Activated B cell treated with CpG ODN at 0.5 μM for 24 hours (primary cell): ENCODE measurements at places on chromosomes 2 and 18. TPM values are rescaled to one million over a fixed set of nuclear protein-coding genes. Genes with fewer than 3 reads are reported as not detected.

- no peak for DNase-seq
Measured at GRCh38 chr18:3848316-3848715, 398.3 kb downstream of the TGIF1 start.

GRCh38 chr2:20113986-20114938, 62.8 kb upstream of the LAPTM4A start:
- DNase-seq = no peak

DNA sequence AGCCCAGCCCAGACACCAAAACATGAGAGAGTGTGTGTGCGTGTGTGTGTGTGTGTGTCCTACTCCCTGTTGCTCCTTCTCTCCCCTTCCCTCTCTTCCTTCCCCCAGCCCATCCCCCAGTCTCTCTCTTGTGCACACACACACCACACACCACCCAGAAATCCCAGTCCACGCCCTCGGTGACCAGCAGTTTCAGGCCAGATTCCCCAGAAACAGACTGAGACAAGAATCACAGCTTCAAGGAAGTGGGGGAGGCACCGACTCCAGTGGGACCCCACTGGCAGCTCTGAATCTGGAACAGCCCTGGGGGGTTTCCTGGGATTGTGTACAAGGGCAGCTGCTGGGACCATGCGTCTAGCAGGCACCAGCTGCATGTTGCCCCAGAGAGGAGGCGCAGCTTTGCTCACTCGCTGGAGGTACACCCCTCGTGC, 113.5 kb downstream of the NDUFA10 start:
- DNase-seq = no peak

GRCh38 chr2:235894839-235895238, 273.3 kb downstream of the GBX2 start:
- no peak for DNase-seq

GRCh38 chr18:57404345-57404744, 30.8 kb upstream of the ONECUT2 start:
- DNase-seq = no peak

DNA sequence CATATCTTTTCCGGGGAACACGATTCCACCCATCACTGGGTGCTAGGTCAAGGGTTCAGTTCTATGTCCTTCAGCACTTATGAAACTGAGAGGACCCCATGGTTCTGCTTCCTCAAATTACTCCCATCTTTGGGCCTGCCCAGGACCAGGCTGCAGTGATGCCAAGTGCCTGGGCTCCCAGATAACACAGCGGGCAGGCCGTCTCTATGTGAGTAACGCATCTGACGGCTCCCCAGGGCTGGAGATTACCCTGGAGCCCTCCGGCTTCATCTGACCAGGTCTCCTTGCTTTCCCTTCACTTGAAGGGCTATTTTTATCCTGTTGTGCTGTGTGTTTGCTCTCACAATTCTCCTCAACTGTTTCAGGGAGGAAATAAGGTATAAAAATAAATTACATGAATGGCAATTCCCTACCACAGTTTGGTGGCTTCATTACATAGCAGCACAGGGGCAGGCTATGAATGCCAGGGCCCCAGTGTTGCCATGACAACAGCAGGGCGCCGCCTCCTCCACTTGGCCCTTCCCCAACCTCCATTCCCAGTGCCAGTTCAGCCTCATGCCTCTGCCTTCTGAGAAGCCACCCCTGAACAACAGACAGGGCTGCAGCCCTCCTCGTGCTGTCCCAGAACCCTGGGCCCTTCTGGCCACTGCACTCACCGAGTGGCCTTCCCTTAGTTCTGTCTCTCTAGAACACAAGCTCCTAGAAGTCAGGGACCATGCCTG, 25.4 kb upstream of the TMEM131 start:
- DNase-seq = no peak

- no peak for DNase-seq
Measured at GRCh38 chr2:5868931-5869330, 176.7 kb downstream of the SOX11 start.

DNA sequence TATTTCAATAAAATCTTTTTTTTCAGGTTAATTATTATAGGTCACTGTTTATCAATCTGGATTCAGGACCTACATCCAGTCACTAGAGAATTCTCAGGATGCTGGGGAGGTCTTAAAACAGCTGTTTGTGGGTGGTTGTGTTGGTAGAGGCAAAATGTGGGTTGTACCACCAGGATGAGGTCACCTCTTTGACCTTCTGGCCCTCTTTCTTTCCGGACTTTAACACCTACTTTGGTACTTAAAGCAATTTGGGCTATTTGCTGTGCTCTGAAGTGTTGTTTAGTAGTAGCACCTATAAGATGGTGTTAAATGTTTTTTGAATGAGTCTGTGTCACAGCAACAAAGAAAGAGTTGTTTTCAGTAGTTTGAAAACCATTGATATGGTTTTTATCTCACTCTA, 14.6 kb downstream of the EML4 start:
- no peak for DNase-seq

GRCh38 chr2:40367652-40368051, 84.2 kb downstream of the SLC8A1 start:
- no peak for DNase-seq

- DNase-seq = no peak
Measured at GRCh38 chr2:45044916-45045315, 35.7 kb upstream of the SIX2 start.

SPHKAP gene
- total RNA-seq = not detected in 2 replicates

CRYBA2 gene
- not detected in 2 replicates for total RNA-seq

SPC25 gene
- total RNA-seq = 0.18 and 0.95 TPM in 2 replicates
